ENCODE measurements at places on chromosomes 2 and 18. TPM values are rescaled to one million over a fixed set of nuclear protein-coding genes. Genes with fewer than 3 reads are reported as not detected.

DNA sequence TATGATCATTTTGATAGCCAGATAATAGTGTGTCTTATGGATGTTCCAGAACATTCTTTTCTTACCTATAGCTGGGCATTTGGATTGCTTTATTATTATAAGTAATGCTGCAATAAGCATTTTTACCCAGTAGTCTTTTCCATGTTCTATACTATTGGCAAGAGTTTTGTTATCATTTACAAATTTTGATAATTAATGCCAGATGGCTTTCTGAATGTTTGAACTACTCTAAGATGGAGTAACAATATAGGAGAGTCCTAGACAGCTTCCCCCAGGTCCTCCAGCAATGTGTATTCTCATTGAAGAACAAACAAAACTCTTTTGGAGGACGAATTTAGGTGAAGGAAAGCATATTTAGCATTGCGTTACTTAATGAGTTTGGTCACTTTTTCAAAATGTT, 73.0 kb downstream of the INPP4A start:
- H3K4me1 ChIP-seq, result peaks cover 50% of the 10 kb centered on the region
- H3K36me3 ChIP-seq, result peaks cover 20% of the 10 kb centered on the region
- no peaks in the 10 kb centered on the region for H3K27me3 ChIP-seq

DNA sequence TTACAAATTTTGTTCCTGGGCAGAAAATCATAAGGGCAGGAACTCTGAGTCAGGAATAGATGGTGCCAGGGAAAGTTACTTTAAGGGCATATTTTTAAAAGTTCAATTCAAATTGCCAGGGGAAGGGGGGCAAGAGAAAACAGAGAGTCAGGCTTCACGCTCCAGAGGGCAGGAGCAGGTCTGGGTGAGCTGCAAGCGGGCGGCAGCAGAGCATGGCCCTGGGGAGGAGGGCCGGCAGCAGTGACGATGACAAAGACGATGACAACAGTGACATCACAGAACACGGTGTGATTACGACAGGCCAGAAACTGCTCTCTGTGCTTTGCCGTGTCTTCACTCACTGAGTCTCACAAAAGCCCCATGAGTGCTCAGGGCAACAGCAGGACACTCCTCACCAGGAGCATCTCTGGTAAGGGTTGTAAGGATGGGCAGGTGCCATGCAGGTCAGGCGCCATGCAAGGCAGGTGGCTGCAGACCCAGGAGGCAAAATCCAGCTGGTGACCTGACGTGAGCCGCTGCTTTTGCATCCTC, 23.3 kb downstream of the CHST10 start:
- no peak for DNase-seq
- H3K27ac ChIP-seq, result no peak overlapping the region
- no peaks in the 10 kb centered on the region for H3K36me3 ChIP-seq
- H3K4me1 ChIP-seq, result no peaks in the 10 kb centered on the region

- H3K36me3 ChIP-seq, result peaks cover 5% of the 10 kb centered on the region
- H3K27ac ChIP-seq, result no peak overlapping the region
- DNase-seq, result no peak
- peaks cover 91% of the 10 kb centered on the region for H3K27me3 ChIP-seq
- H3K4me3 ChIP-seq, result no peak overlapping the region
- H3K4me1 ChIP-seq, result peaks cover 6% of the 10 kb centered on the region
Measured at GRCh38 chr2:176161825-176162626, 4.9 kb downstream of the HOXD3 start.

GNAL gene
- 0.60 TPM for total RNA-seq
